ENCODE measurements at places on chromosomes 4 and X.

- peak; percentile 7 for DNase-seq
These were observed 35.0 kb downstream of the NUDT11 start for GRCh38 chrX:51461053-51462044.

GRCh38 chrX:77910108-77910840 lies at the start of gene ATP7A:
TSS of gene ATP7A (plus strand) at chrX:77910693. CDS start at chrX:77971642, 60,949 bp downstream.
- DNase-seq: peak; percentile 86

GRCh38 chr4:74013264-74013663 lies 14.8 kb upstream of the CXCL5 start:
- DNase-seq: no peak

DNA sequence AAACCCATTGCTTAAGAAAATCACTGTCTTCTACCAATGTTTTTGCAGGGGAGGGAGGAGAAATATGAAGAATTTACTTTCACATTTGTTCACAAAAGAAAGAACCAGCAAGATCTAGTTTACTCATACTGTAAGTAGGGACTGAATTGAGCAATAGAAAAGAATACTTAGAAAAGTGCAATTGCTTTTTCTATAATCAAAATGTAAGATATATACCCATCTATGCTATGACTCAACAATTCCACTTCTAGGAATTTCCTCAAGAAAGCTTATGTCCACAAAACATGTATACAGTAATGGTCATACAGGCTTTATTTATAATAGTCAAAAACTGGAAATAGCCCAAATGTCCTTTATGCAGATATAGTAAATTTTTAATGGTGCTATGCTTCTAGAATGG lies 196.4 kb downstream of the LRBA start:
- no peak for DNase-seq

- no peak for DNase-seq
These were observed 819.8 kb upstream of the PCDH7 start for GRCh38 chr4:29900336-29900735.

DNA sequence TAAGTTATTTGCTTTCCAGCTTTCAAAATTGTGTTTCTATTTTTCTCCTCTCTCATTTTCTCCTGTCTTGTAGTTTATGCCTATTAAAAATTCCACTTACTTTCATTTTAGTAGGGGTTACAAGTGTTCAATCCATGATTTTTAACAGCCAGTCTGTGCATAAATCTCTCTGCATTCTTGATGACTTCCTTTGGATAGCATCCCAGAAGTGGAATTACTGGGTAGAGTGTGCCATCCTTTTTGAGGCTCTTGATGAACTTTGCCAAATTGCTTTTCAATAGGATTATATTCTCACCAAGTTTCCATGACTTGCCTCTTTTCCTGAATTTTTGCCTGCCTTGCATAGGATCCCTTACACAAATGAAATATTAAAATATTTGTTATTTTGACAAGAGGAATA lies 58.5 kb downstream of the DIPK2B start:
- DNase-seq: no peak

DNA sequence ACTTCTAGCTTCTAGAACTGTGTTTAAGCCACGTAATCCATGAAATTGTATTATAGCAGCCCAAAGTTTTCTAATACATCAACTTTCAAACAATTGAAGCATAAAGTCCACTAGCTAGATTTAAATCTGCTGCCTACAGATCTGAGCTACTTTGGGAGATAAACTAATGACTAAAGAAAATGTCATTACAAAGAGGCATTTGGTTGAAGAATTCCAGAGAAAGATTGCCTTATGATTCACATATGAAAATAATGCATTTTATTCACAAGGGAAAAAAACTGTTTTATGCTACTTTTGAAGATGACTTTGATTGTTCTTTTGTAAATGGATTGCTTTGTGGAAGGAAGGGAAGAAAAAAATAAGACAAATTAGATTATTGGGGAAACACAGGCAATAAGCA lies 124.1 kb upstream of the SLIT2 start:
- no peak for DNase-seq

DNA sequence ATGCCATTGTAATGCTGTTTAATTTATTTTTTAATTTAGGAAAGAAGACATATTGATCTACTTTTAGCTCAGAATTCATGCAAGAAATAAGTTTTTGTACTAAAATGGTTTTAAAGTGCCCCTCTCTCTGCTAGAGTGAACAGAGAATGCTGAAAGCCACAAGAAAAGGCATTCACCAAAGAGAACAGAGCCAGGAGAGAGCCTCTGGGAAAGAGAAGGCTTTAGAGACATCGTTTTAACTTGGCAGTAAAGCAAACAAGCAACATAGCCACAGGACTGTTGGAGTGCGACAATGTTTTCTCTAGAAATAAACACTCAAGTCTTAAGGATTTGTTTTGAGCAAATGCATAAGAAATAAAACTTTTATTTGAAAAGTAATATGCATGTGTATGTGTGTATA lies 484.1 kb upstream of the CPEB2 start:
- DNase-seq: no peak

- DNase-seq: no peak
These were observed 885.0 kb upstream of the EPHA5 start for GRCh38 chr4:66555301-66555700.

DNA sequence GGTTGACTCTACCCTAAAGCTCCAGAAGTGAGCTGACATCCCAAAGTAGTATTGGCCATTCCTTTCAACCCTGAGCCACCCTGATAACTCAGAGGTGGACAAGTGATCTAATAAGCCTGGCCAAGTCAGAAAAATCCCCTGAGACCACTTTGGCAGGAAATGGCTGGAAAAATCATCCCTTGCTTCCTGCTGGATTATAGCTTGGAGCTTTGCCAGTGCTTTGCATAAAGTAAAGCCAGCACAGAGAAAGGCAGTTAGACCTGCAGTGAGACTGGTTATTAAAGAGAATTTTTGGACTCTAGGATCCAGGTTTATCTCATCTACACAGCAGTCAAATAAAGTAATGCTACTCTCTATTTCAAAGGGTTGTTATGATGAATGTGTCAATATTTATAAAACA lies 6.4 kb downstream of the CXCL3 start:
- DNase-seq: no peak

- no peak for DNase-seq
These were observed 7.1 kb downstream of the ENOPH1 start for GRCh38 chr4:82437285-82438005.

- DNase-seq: no peak
These were observed 75.7 kb downstream of the CPEB2 start for GRCh38 chr4:15077969-15078368.

DNA sequence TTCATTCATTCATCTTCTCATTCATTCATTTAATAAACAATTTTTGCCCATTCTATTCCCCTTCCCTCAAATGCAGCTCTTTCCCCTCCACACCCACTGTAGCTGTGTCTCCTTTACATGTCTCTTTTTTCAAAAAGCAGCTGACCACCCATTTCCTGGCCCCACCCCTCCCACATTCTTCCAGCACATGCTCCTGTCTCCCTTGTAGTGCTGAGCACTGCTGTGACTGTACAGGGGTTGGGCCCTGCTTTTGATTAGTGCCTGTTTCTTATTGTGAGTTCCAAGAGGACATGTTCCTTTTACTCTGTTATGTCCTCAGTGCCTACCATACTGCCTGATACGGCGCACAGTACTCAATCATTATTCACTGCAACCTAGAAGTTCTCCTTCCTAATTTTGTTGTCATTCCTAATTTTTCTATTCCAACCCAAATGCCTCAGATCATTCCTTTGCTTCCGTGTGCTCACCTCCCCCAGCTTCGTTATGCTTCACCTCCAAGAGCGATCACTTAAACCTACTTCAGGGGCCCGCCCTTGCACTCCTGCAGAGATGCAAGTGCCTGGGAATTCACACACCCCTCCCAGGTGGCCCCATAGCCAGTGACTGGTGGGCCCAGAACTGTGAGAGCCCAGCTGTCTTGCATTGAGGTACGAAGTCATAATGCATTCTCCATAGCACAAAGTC lies 152.2 kb downstream of the STK32B start:
- DNase-seq: no peak

DNA sequence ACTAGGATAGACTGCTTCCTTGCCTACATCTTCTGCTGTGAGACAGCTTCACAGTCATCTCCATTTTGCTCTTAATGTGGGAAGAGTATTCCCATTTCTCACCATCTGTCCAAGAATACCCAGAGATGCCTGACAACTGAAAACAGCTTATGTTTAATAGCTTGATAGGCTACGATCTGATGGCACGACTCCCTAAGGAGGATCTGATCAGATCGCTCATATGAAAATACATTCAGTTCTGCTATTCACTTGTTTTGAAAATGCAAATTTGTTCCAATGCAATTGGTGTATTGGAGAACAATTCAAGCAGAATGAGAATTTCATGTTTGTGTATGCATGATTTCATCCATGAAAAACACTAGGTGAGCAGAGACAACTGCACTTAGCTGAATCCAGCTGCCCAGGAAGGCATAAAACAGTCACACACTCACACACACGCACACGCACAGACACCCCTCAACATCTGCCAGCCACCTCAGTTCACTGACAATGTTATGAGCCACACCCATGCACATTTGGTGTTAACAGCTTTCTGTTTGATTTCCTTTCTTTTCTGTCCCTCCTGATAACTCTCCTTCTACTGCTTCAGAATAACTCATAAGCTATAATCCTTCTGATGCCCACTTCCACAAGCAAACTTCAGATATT lies 29.6 kb downstream of the TRIML1 start:
- no peak for DNase-seq

DNA sequence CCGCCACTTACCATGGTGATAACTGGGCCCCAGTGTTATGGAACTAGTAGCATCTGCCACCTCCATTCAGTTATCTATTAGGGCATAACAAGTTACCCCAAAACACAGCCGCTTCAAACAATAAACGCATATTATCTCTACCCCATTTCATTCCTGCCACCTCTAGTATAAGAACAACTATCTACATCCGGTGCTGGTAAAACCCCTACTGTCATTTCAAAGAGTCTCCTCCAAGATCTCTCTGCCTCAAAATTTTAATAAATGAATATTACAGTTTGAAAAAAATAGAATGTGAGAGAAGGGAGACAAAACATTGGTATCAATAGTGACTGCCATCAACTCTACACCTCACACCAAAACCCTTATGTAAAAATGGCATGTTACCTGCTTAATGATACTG lies 35.5 kb upstream of the RBPJ start:
- DNase-seq: no peak

GRCh38 chrX:68868316-68868715 lies 39.5 kb downstream of the EFNB1 start:
- DNase-seq: no peak

GRCh38 chrX:121161501-121161933 lies 114.1 kb downstream of the GLUD2 start:
- no peak for DNase-seq

DNA sequence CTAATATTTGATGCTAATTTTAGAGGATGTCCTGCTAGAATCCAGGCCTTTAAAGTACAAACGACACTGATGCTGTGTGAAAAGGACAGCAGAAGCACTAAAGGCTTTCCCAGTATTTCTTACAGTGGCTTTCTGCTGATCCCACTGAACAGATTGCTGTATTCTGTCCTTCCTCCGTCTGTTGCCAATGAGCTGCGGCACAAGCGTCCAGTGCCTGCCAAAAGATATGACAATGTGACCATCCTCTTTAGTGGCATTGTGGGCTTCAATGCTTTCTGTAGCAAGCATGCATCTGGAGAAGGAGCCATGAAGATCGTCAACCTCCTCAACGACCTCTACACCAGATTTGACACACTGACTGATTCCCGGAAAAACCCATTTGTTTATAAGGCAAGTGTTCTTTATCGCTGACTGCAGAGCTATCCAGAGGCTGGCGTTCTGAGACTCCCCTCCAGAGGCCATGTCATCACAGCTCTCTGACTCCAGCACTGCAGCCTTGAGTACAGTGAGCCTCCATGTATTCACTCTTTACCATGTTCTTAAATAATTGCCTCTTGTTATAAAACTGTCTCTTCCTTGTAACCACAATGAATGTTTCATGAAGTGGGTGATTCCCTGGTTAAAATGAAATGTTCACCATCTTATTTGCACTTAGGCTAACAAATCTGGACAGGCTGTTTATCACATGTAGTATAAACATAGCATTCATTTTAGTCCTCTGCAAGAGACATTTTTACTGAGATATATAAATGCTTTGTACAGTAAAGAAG lies 43.6 kb downstream of the GUCY1B1 start:
- DNase-seq: no peak

GRCh38 chr4:180617196-180617595 lies 1626.0 kb upstream of the TENM3 start:
- DNase-seq: no peak

GRCh38 chr4:173748353-173748752 lies 218.3 kb upstream of the HAND2 start:
- DNase-seq: no peak

DNA sequence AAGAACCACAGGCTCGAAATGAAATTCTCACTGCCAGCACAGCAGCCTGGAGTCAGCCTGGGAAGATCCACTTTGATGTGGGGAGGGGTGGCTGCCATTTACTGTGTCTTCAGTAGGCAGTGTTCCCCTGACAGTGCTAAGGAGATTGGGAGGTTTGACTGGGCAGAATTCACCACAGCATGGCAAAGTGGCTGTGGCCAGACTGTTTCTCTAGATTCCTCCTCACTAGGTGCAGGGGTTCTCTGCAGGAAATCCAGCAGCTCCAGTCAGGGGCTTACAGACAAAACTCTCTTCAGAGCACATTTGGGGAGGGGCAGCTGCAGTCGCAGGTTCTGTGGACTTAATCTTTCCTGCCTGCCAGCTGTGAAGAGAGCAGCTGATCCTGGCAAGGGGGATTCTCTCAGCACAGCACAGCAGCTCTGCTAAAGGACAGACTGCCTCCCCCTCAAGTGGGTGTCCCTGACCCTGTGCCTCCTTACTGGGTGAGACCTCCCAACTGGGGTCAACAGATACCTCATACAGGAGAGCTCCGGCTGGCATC lies 1174.0 kb downstream of the RAPGEF2 start:
- DNase-seq: no peak

- no peak for DNase-seq
These were observed 114.5 kb upstream of the TRIM2 start for GRCh38 chr4:153089742-153090141.

- no peak for DNase-seq
These were observed 52.4 kb upstream of the C4orf54 start for GRCh38 chr4:99710020-99710419.

- DNase-seq: no peak
These were observed 202.3 kb upstream of the NEIL3 start for GRCh38 chr4:177107288-177107921.

- no peak for DNase-seq
These were observed 39.5 kb downstream of the GPC4 start for GRCh38 chrX:133375615-133376340.

- no peak for DNase-seq
These were observed 101.8 kb downstream of the PJA1 start for GRCh38 chrX:69063486-69063885.

DNA sequence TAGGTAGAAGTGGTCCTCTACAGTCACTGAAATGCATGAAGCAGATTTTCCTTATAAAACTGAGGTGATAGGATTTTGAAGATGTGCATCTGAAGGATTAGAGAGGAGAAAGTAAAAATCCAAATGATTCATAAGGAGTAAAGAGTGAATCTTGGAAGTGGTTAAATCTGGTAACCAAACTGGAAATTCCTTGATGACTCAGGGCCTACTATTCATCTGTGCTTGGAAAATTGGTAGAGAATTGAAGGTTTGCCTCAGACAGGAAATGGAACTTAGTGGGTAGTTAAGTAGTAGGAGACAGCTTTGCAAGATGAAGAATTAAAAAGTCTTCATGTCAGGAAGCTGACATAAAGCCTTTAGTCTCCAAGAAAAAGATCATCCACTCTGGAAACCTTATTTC lies 368.9 kb upstream of the CTSO start:
- DNase-seq: no peak

All from activated CD4-positive, alpha-beta T cell treated with anti-CD3 and anti-CD28 coated beads, Interleukin-2, amount 50 U/mL, for 24 hours (primary cell).